Ureter (tissue), 1 donor: ENCODE measurements at places on chromosomes 2 and 18. TPM values are rescaled to one million over a fixed set of nuclear protein-coding genes. Genes with fewer than 3 reads are reported as not detected.

The PIGN gene
- total RNA-seq, result 55.7 TPM

The TYW5 gene
- total RNA-seq, result 11.1 TPM

The HOXD12 gene
- not detected for total RNA-seq

The D2HGDH gene
- 67.7 TPM for total RNA-seq

The CXCR1 gene
- total RNA-seq, result not detected

The TMEM169 gene
- 0.21 TPM for total RNA-seq

The SALL3 gene
- total RNA-seq, result 0.44 TPM

The MYCN gene
- total RNA-seq, result 3.7 TPM

The TACR1 gene
- 5.5 TPM for total RNA-seq

The SERPINB13 gene
- not detected for total RNA-seq

The POMC gene
- total RNA-seq, result 0.68 TPM

The ATP5F1A gene
- total RNA-seq, result 409 TPM

The SLC16A14 gene
- 9.2 TPM for total RNA-seq

The ZNF804A gene
- 1.2 TPM for total RNA-seq

The MGAT4A gene
- 63.8 TPM for total RNA-seq

The SERPINB11 gene
- total RNA-seq, result not detected

The L3MBTL4 gene
- 8.5 TPM for total RNA-seq

The HAAO gene
- total RNA-seq, result 14.1 TPM

The NMUR1 gene
- total RNA-seq, result 2.0 TPM

The GBX2 gene
- total RNA-seq, result not detected

The RAB12 gene
- 50.0 TPM for total RNA-seq

The EVX2 gene
- total RNA-seq, result not detected
